ENCODE measurements at places on chromosomes 7 and 10.

DNA sequence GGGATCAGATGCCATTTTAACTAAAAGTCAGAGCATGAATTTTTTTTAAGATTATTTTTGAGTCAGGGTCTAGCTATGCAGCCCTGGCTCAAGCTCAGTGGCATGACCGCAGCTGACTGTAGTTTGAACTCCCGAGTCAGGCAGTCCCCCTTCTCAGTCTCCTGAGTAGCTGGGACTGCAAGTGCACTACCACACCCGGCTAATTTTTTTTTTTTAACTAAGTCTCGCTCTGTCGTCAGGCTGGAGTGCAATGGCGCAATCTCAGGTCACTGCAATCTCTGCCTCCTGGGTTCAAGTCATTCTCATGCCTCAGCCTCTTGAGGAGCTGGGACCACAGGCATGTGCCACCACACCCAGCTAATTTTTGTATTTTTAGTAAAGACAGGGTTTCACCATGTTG lies 7.8 kb downstream of the TAS2R41 start:
- DNase-seq, result no peak

DNA sequence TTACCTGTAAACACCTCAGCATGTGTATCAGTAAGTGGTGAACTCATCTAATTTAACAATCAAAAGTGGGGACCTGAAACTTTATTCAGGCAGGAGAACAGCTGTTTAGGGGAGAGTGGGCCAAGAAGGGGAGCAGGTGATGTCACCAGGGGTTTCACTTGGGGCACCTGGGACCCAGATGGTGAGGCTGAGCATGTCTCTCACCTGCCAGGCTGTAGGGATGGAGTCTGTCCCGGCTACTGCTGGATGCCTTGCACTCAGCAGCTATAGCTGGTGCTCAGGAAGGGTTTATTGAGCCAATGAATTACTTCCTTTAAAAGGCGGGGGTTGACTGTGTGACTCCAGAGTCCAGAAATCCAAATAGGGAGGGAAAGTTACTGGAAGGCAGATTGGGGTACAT lies 23.0 kb downstream of the CDH23 start:
- no peak for DNase-seq

DNA sequence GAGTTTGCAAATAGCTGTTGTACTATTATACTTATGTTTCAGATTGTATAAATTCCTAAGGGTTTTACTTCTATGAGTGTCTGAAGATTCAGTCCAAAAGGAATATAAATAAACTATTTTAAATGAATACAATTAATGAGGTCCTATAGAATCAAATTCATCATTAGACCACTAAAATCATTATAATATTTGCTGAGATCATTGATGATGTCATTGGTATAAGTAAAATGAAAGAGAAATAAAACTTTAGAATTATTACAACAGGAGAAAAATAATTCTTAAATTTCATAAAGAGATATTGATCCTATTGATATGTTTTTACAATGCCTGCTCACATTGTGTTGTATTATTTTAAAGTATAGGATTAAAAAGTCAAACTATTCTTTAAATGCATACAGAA lies 544.0 kb upstream of the ZWINT start:
- DNase-seq, result no peak

DNA sequence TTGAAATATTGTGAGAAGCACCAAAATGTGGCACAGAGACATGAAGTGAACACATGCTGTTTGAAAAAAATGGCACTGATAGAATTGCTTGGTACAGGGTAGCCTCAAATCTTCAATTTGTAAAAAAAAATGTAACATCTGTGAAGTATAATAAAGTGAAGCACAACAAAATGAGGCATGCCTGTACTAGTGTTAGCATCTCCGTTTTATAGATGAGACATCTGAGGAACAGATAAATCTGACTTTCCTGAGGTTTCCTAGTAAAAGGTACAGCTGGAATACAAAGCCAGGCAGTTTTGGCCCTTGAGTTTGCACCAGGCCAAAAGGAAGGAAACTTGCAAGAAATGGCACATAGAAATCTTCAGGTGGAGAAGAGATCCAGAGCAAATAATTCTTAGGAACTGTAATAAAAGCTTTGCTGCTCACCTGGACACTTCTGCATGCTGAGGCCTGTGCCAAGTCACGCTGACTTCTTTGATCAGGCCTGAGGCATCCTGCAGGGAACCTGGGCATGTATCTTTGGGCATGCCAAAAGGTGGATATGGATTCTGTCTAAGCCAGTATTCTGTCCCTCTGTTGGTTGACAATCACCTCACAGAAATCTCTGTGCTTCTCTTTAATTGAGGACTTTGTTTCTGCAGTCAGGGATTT lies 251.5 kb upstream of the PLPP4 start:
- DNase-seq, result no peak

GRCh38 chr7:35992436-35992835 lies 160.6 kb upstream of the EEPD1 start:
- DNase-seq, result no peak

- DNase-seq, result no peak
Observed at GRCh38 chr7:41459183-41459582, 243.7 kb downstream of the INHBA start.

DNA sequence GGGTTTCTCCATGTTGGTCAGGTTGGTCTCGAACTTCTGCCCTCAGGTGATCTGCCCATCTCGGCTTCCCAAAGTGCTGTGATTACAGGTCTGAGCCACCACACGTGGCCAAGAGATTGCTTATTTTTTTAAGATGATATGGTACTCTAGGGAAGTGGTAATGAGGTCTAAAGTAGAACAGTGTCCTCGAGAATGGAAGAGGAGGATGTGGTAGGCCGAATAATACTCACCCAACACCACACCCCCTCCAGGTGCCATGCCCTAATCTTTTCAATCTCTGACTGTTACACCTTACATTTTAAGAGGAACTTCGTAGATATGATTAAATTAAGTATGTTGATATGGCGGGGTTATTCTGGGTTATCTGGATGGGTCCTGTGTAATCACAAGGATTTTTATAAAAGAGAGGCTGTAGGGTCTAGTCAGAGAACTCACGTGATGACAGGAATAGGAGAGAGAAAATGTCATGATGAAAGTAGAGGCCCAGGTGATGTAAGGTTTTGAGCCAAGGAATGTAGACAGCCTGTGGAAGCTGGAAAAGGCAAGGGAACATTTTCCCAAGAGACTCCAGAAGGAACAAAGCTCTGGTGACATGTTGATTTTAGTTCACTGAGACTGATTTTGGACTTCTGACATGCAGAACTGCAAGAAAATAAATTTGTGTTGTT lies 29.5 kb downstream of the CDK13 start:
- no peak for DNase-seq

GRCh38 chr7:117118579-117119180 lies 165.4 kb downstream of the ST7 start:
- no peak for DNase-seq

Measured in NCI-H1436 treated with DMSO at 0.1 percent for 48 hours (cell line).